C1 segment of cervical spinal cord (tissue), 14 donors: ENCODE measurements at places on chromosomes 16 and 17.

- DNase-seq, result no peak
Measured at GRCh38 chr16:5438591-5438990, 341.0 kb upstream of the EEF2KMT start.

GRCh38 chr16:3812469-3813172, 67.9 kb downstream of the CREBBP start:
- DNase-seq, result no peak

DNA sequence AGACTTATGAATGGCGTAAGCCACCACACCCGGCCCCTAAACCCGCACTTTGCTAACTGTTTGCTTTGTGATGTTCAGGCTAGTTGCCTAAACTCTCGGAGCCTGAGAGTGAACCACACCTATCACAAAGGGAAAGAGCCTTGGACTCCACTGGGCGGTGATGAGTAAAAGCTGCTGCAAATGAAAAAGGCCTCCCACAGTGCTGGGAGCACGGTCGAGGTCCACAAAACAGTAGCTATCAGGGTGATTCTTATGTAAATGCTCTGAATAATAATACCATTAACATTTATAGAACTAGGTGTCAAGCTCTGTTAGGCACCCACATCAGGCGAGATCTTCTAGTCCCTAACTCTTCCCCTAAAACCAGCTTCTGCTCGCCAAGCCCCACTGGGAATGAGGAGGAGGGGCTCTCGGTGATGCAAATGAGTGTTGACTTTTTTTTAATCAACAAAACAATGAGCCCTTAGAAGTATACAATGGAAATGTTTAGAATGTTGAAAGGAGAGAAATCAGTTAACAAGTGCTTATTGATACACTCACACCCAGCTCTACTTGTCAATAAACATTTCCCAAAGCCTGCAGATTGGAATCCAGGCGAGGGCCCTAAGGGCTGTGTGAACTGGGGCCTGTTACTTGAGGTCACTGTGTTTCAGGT, 19.8 kb downstream of the FBRS start:
- no peak for DNase-seq

DNA sequence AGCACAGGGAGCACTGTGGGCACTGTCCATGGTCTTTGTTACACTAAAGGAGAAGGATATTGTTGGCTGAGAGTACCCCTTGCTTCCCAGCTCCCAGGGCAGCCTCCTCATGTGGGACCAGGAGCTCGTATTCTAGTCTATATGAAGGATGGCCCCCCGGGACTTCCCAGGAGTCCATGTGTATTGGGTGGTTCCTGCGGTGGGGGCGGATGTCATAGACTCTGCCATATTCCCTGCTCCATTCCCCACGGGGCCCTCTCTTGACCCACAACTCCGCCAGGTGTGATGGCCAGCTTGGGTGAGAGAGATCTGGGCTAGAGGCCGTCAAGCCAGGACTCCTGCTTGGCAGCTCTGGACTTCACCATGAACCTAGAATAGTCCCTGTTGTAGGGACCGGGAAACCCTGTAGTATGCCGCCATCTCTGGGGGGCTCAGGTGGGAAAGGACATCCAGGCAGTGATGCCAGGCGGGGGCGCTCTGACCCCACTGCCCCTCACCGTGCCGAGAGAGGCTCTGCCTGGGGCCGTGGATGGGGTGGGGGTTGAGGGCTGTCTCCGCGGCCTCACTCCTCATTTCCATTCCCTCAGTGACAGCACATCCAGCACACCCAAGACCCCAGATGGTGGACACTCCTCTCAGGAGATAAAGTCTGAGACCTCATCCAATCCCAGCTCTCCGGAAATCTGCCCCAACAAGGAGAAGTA, 37.8 kb downstream of the OR1D5 start:
- DNase-seq, result no peak

DNA sequence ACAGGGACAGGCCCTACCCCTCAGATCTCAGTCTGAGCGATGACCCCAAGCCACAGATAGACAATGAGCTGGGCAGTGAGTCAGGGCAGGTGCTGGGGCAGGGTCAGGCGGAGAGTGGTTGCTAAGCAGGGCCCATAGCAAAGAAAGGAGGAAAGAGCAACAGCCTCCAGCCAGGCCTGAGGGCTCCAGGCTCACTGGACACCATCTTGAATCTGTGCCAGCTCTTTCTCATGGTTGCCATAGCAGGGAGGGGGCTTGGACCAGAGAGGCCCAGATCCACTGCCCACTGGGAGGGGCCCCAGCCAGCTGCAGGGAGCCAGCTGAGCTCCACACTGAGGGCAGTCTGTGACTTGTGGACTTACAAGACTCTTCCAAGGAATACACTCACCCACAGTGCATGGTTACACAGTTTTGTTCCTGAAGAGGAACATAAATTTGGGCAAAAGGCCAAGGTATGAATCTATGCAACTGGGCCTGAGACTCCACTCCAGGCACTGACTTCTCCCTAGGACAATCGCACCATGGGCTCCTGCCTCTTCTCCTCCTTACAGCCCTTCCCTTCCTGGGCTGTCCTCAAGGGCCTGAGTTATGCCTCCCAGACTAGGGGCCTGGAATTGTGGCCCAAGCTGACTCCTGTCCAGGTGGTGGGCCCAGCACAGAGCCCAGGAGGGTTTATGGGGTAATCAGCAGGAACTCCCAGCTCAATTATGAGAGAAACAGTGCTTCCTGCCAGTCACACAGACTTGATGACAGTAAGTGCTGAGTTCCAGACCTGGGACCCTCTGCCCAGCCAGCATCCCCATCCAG, 59.9 kb downstream of the BEAN1 start:
- DNase-seq, result peak; percentile 11
